Activated naive CD4-positive, alpha-beta T cell (primary cell): ENCODE measurements at places on chromosomes 2 and 18.

DNA sequence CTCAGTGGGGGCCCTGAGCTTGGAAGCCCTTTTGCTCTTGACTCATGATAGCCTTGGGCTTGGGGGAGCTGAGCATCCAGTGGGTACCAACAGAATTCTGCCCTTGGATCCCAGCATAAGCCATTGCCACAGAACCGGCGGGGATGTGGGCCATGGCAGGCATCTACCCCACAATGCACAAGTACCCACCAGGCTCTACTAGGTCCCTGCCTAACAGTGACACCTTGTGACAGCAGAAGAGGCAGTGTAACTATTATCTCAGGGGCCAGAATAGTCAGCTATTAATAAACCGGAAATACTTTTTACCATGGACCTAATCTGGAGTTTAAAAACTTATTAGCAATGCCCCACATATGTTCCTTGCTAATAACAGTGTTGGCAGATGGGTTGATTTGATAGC lies 397.2 kb downstream of the TMEM182 start:
- no peak for DNase-seq

GRCh38 chr2:172484253-172484652 lies 56.9 kb downstream of the ITGA6 start:
- DNase-seq: no peak

DNA sequence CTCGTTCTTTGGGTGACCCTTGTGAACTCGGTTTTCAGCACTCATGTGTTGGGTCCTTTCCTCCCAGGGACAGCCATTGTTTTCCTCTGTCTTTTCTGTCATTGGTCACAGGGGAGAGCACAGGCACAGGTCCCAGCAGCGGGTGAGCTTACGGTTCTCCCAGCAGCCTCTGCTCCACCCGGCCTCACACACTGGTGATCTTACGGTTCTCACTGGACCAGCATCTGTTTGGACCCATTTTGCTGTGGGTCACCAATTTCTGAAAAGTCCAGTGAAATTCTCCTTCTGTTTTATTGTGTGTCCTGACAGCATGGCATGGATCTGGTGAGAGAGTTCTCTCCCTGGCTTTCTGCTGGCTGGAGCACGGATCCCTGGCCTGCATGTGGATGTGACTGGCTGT lies 49.8 kb upstream of the ANKRD62 start:
- DNase-seq: no peak

- no peak for DNase-seq
Measured at GRCh38 chr2:196592911-196593881, 46.3 kb upstream of the CCDC150 start.

DNA sequence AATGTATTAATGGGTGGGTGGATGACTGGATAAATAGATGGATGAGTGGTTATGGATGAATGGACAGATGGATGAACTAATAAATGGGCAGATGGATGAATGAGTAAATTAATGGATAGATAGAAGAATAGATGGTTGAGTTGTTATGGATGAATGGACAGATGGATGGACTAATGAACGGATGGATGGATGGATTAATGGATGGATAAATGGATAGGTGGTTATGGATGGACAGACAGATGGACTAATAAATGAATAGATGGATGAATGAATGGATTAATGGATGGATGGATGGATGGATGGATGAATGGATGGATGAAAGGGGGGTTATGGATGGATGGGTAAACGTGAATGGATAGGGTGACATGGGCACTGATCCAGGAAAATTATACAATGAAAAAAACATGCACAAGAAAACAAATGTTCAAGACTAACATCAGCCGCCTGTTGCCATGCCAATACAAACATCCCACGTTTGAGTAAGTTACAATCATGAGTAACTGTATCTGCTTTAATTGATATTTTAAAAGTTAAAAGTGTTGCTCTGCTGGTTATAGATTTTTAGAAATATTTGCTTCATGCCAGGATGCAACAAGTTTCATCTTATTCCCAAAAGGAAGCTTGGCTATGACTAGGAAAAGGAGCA lies 20.8 kb downstream of the PXDN start:
- no peak for DNase-seq

- no peak for DNase-seq
Measured at GRCh38 chr2:200814917-200815316, 3.2 kb downstream of the BZW1 start.

DNA sequence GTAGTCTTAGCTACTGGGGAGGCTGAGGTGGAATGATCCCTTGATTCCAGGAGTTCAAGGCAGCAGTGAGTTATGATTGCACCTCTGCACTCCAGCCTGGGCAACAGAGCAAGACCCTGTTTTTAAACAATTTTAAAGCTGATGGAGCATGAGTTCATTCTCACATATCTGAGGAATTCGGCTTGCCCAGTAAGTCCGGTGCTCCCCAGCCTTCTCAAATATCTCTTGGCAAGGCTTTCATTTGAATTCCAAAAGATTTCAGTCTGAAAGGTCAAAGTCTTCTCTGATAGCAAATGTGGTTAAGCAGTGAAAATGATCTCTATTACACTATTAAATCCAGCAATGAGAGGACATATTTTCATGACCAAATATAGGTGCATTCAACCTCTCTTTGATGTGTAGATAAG lies 27.9 kb downstream of the PIEZO2 start:
- DNase-seq: no peak

DNA sequence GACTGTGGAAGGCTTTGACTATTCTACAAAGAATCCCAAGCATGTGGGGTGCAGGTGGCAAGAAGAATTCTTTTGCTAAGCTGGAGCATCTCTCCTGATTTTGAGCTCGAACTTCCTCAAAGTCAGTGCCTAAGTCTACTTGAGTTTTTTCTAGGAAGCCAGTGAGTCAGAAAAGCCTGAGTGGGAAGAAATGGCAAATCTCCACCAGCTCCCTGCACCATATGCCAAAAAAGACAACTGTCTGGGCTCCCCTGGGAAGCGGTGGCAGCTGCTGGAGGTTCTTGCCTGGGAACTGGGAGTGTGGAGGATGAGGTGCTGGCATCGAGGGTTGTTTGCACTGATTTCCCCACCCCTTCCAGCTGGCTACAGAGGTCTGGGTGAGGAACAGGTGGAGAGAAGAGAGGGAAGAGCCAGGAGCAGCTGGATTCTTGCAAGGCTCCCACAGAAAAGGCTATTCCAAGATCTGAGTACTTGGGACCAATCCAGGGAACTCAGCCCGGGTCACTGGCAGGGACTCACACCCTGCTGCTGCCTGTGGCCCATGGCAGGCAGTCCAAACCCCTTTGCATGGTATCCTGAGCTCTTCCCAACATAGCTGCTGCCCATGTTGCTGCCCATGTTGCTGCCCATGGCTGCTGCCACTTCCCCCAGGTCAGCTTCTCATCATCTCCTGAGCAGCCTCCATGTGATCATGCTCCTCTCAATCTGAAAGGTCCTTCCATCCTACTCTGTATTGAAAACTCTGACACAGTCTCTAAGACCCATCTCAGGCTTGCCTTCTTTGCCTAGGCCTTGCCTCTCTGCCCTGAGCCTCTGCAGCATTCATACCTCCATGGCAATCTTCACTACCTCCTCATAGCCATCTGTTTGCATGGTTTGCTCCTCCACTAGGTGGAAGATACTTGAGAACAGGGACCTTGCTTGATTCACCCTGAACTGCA lies 128.3 kb upstream of the SPATS2L start:
- no peak for DNase-seq

GRCh38 chr18:26442126-26442525 lies 106.2 kb downstream of the KCTD1 start:
- DNase-seq: no peak

DNA sequence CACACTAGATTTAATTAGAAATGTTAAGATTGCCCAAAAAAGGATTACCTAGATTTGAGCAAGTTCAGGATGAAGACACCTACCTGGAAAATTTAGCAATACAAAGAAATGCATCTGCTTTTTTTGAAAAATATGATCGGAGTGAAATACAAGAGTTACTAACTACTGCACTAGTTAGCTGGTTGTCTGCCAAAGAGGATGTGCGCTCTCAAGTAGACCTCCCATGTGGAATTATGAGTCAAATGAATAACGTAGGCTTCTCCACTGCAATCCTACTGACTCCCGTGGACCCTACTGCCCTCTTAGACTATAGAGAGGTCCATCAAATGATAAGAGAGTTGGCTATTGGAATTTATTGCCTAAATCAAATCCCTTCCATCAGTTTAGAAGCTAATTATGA lies 2.0 kb downstream of the ANKAR start:
- no peak for DNase-seq

DNA sequence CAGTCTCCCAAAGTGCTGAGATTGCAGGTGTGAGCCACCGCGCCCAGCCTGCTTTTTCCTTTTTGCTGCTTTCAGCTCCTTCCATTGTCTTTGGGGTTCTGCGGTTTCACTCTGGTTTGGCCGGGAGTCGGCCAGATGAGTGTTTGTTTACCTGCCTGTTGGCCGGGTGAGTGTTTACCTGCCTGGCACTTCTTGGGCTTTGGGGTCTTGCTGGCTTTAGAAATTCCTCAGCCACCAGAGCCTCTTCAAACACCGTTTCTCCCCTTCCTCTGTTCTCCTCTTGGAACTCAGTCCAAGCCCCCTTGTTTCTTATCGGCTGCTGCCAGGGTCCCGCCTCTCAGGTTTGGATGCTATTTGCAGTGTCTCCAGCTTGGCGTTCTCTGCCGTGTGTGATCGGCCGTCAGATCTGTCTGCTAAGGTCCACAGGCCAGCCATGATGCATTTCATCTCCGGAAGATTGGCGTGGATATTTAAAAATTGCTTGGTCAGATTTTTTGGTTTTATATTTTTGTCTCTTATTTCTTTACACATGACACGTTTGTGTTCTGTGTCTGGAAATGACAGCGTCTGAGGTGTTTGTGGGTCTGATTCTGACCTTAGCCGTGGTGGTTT lies 14.2 kb upstream of the GAL3ST2 start:
- no peak for DNase-seq

- DNase-seq: no peak
Measured at GRCh38 chr18:41940506-41941215, 14.4 kb upstream of the PIK3C3 start.

DNA sequence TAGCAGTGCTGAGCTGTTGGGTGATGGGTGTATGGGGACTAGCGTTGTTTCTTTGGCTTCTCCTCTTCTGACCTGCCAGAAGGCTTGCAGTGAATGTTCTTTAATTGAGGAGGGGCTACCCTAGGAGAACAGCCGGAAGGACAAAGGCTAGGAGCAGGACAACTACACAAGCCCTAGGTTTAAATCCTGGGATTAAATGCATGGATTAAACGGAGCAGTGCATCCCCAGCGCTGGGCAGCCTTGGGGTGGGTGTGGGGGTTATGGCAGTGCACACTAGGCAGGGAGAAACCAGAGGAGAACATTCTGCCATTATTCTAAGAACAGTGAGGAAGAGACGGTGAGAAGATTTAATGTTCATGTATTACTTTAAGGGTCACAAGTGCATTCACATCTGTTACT lies 86.4 kb upstream of the MCFD2 start:
- no peak for DNase-seq

DNA sequence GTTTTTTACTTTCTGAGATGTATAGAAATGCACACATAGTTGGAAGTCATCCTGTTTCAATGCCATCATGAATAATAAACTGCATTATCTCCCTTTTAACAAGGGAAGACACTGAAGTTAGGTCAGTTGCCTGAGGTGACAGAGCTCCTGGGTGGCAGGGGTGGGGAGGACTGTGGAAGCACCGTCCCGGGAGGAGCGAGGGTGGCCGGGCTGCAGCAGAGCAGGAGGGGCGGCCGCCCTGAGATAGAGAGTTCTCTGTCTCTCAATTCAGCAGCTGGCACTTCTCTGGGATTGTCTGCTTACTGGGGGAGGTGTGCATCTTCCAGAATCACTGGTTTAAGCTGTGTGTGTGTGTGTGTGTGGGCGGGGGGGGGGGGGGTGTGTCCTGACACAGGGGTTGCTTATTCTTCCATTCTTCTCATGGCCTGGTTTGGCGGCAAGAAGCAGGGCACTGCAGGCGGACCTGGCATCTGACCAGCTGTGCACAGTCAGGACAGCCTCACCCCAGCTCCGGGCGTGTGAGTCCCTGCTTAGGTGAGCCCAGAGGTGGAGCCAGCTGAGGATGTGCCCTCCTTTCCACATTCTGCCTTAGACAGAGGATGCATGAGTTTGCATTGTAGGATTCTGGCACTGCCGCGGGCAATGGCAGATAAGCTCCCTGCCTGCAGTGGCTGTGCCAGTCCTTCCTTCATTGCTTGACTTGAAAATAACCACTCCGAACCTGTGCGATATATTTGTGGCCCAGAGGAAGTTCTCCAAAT lies 40.4 kb downstream of the VWA3B start:
- no peak for DNase-seq

DNA sequence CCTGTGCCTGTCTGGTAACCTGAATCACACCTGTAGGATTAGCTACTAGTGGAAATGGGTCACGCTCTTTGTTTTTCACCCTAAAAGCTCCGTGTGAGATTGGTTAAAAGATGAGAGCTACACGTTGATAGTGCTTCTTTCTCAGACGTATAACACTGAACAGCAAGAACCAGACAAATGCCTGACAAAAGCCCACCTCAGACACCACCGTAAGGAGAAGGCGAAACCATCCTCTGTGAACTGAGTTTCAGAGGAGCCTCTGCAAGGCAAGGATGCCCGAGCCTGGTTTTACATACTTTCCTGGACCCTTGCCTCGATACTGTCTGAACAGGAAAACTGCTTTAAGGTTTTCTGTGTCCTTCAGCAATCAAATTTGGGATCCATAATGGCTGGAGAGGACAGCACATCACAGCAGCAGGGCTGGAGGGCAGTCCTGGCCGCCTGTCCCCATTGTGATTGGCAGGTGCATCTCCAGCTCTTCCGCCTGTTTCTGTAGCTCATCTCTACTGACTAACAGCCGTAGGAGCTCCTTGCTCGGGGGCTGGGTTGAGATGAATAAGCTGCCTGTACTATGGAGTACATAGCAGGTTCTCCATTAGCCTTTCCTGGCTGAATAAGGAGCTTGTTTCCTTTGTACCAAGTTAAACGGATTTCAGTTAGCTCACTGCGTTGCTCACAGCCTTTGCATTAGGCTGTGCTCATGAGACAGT lies 155.5 kb downstream of the MYT1L start:
- DNase-seq: no peak

DNA sequence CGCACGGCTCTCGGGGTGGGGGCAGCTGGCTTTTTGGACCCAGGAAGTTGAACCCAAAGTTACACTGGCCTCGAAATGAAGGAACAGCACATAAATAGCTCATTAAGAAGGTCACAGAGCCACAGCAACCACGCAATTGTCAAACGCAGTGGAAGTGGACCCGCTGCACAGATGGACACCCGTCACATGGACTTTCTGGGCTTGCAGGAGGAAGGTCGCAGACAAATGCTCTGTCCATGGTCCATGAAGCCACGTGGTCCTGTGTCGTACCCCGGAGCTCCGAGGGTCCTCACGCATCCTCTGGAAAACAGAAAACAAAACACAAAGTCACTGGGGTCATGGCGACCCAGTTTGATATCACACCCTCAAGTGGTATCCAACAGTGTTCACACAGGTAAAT lies 308.1 kb upstream of the SALL3 start:
- no peak for DNase-seq

- no peak for DNase-seq
Measured at GRCh38 chr18:48542513-48543181, 3.8 kb downstream of the CTIF start.
